ENCODE measurements at places on chromosomes 2 and 18. TPM values are rescaled to one million over a fixed set of nuclear protein-coding genes. Genes with fewer than 3 reads are reported as not detected.
A peak's percentile ranks its signal among the peaks of the same experiment; 100 is the strongest.

The PDE1A gene
- total RNA-seq: 3.7 TPM

The FIGN gene
- total RNA-seq: 1.5 TPM

The C1QL2 gene
- total RNA-seq: not detected

The FARSB gene
- total RNA-seq: 27.4 TPM

The SH3RF3 gene
- 1.9 TPM for total RNA-seq

The ARHGEF33 gene
- total RNA-seq: 0.02 TPM

The LRRTM4 gene
- total RNA-seq: not detected

The TMSB10 gene
- total RNA-seq: 9,457 TPM

The C2orf78 gene
- not detected for total RNA-seq

The BOLL gene
- total RNA-seq: not detected

The STARD6 gene
- not detected for total RNA-seq

The SPC25 gene
- 27.3 TPM for total RNA-seq

The UGT1A6 gene
- total RNA-seq: not detected

DNA sequence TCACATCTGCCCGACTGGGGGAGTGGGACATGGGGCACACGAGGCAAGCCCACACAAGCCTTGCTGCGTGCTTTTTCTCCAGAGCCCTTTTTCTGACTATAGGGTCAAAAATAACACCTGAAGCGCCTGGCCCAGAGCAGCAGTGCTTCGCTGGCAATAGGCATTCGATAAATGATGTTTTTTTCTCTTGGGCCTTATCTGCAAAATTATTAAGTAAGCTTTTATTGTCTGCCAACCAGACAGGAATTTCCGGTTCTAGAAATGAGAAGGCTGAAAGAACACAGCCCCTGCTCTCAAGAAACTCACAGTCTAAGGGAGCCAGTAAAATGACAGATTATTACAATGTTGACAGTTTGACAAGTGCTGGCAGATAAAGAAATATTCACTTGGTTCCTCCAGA lies 2.7 kb upstream of the TMBIM1 start:
- DNase-seq: no peak

GRCh38 chr2:37190290-37190689 lies 1.8 kb upstream of the SULT6B1 start:
- no peak for DNase-seq

DNA sequence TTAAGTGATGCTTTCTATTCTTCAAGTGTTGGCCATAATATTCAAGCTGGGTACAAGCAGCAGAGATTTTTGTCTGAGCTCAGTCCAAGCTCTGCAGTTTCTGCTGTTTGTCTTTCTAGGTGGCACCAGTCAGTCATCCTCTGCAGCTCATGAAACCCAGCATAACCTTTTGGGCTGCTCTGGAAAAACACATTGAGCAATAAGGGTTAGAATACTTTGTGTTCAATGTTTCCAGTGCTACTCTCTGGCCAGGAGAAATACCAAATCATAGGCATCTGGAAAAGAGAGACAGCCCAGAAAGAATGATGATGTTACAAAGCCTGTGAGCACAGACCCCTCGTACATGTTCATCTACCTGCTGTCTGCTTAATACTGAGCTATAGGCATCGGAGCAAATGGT lies 19.5 kb upstream of the WIPF1 start:
- DNase-seq: no peak

- DNase-seq: peak; percentile 53
Measured at GRCh38 chr2:240997856-240998705, at the start of gene SNED1. SNED1 (plus strand) TSS chr2:240998618; CDS start chr2:240998838, 220 bp downstream.

GRCh38 chr2:16971722-16972234 lies 306.1 kb upstream of the CYRIA start:
- DNase-seq: no peak

- peak; percentile 80 for DNase-seq
Measured at GRCh38 chr2:216916956-216917650, 57.2 kb upstream of the TNP1 start.

DNA sequence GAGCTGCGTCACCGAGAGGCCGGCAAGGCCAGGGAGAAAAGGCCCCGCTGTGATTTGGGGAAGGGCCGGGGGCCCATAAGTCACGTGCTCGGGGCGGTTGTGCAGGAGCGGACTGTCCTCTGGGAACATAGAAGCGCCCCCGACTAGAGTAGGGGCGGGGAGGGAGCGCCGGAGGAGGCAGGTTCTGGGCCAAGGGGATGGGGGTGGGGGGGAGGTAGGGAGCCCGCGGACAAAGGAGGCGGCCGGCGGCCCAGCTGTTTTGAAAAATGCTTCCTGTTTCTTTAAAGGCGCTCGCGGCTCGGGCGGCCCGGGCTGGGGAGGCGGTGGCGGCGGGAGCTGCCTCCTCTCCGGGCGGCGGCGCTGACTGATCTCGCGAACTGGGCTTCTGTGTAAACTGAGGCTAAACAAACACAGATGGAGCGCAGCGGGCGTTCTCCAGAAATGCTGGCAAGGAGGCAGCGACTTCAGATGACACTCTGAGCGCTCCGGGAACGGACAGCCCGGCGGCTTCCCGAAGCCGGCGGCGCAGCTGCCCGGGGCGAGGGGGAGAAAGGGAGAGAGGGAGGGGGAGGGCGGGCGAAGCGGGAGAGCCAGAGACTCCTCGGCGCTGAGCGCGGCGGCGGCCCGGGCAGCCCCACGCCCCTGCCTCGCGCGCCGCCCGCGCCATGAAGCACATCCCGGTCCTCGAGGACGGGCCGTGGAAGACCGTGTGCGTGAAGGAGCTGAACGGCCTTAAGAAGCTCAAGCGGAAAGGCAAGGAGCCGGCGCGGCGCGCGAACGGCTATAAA lies at the start of gene ATOH8:
Gene ATOH8, plus strand, starts transcription at position 467 of the 788 bp plus-strand sequence. Its CDS starts 199 bp downstream, at position 666.
- DNase-seq: peak; percentile 54

DNA sequence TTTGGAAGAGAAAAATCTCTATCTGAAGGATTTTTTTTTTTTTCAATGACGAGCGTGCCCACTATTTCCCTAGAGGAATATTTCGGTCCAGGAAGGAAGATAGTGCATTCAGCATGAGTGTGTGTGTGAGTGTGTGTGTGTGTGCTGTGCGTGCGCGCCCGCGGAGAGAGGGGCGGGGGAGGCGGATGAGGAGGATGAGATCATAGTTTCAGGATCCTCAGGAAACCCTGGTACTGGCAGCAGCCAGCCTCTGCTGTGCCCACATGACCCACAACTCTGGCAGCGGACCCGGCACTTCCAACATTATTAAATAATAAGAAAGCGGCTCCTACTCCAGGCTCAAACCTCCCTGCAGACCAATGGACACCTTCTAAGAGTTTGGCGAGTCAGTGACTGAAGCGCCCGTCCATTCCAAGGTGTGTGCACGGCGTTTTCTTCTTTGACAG lies 217.0 kb upstream of the DTNA start:
- peak; percentile 63 for DNase-seq

GRCh38 chr2:136238286-136239078 lies 120.5 kb upstream of the CXCR4 start:
- DNase-seq: peak; percentile 83

GRCh38 chr2:178844269-178844668 lies 37.0 kb upstream of the TTN start:
- DNase-seq: no peak

- peak; percentile 22 for DNase-seq
Measured at GRCh38 chr2:75140288-75140687, 59.0 kb downstream of the TACR1 start.

DNA sequence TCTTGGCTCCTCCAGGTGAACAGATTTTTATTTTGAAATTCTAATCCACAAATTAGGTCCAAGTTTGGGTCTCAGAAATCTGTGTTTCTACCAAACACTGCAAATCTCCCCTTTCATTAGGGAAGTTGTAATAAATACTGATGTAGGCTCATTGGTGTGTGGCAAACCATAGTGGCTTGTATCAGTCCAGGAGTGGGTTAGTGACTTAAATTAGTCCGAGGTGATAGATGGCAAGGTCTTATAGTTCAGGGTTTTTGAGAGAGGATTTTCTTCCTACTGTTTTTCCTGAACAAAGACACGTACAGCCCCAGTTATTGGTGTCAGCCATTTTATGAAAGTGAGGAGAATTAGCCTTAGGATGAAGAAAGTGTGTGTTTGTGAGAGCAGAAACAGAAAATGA lies 74.6 kb downstream of the RPRM start:
- DNase-seq: no peak

- DNase-seq: no peak
Measured at GRCh38 chr2:128612628-128613027, 294.0 kb upstream of the HS6ST1 start.

GRCh38 chr2:68560545-68560944 lies 82.8 kb upstream of the PROKR1 start:
- DNase-seq: no peak

DNA sequence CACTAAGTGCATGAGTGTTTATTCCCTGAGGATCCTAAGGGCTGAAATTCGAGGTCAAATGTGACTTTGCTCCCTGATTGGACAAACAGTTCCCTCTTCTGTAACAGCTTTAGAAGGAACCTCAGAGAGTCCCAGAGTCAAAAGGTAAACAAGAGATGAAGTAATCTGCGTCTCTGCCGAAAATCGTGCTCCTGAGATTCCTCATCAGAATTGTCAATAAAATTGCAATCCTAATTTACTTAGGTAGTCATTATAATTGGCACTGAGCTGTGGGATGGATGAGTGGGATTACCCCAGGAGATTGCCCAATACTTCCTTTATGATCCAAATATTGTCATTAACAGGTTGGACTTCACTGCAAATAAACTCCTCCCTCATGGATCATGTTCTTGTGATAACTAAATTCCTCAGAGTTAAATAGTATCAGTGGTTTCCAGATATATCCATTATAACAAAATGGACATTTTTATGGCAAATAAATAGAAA lies 907 bp upstream of the SUCLG1 start:
- DNase-seq: no peak

DNA sequence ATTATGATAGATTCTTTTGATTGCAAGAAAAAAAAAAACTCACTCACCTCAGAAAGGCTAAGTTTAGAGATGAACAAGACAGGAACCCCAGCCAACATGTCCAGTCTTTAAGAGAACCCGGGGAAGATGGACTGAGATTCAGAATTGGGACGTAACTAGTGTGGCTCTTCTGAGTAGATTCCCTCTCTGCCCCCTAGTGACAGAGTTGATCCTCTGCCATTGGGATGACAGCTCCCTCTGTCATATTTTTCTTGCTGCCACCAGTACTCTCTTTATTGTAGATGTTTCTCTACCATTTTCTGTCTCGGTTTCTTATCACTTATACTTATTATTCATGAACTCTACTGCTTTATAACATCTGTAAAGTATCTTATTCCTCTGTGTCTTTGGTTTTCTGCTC lies 77.7 kb downstream of the GULP1 start:
- peak; percentile 66 for DNase-seq

- no peak for DNase-seq
Measured at GRCh38 chr2:53544871-53545558, 222.6 kb upstream of the CHAC2 start.

- no peak for DNase-seq
Measured at GRCh38 chr2:96680561-96681141, 38.1 kb downstream of the FER1L5 start.

DNA sequence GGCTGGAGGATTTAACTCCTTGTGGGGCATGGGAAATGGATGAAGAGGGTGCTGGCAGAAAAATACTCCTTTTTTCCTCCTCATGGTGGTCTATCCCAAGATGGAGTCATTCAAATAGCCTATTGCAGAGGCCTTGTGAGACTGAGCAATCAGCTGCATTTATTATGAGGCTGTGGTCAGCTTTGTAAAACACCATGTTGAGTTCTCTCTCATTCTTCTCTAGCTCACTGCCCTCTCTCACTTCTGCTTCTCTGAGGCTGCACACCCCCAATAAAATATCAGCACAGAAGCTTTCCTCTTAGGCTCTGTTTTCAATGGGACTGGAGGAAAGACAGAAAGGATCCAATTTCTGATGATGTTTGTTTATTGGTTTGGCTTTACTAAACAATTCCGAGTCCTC lies 467.1 kb downstream of the ADCYAP1 start:
- DNase-seq: no peak

DNA sequence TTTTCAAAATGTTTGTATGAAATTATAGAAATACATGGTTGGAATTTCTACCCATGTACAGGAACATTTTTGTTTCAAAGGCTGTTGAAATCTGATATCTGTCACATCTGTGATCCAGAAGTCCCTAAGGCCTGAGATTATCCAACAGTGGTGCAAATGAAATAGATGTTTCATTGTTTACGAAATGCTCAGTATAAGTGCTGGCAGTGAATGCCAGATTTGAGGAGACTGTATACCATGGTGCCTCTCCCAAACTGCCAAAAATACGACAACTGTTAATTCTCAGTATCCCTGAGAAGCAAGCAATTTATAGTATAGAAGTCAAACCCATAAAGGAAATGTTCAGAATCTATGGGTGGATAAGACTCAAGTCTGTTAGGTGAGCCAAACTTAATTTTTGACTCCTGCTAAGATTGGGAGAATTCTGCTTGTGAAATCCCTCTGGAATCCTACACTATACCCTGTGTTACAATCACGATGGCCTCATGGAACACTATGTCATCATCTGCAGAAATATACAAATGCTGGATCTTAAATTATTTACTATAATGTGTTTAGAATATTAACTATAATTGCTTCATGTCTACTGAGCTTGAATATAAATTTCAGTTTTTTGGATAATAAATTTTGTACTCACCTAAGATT lies 71.2 kb upstream of the DOCK10 start:
- no peak for DNase-seq

DNA sequence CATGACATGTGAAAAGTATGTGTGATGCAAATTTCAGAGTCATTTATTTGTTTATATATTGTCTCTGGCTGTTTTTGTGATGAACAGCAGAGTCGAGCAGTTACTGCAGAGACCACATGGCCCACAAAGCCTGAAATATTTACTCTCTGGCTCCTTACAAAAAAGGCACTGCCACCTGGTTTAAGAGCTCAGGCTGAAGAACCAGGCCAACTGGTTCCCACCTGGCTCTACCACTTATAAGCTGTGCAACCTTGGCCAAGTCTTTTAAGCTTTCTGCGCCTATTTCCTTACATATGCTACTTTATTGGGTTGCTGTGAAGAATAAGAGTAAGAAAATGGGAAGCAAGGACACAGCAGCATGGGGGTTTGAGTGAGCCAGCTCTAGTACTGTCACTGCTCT lies 207.6 kb downstream of the L3MBTL4 start:
- DNase-seq: no peak

DNA sequence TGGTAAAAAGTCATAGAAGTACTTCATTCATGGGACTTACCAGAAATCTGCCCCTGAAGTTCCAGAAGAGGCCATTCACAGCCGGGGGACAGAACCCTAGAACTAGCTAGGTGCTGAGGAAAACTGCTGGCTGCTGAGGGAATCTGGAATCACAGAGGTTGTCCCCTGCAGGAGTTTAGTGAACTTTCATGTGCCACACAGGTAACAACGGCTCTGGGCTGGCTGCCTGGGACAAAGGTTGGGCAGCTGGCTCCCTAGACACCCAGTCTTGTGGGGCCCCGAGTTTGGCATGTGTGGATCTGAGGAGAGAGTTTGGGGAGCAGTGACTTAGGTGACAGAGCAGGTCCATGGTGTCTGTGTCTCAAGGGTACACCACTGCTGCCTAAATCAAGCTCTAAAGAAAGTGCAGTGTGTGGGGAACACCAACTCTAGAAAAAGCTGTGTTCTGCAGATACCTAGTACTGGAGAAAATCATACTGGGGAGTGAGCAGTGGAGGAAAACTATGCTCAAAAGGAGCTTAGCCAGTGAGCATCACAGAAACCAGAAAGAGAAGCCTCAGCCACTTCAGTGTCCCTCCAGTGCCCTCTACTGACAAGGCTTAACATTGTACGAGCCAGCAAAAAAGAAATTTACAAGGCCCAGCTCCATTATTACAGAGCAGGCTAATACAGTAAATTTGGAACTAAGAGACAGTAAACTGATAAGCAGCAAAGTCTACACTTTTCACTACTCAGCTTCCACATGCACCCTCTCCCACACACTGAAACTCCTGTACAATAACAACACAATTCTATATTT lies 15.2 kb downstream of the GALNT3 start:
- no peak for DNase-seq

GRCh38 chr2:225276207-225276606 lies 123.3 kb upstream of the NYAP2 start:
- no peak for DNase-seq
